ENCODE measurements at places on chromosomes 12 and 14. TPM values are rescaled to one million over a fixed set of nuclear protein-coding genes. Genes with fewer than 3 reads are reported as not detected.

CNTN1 gene
- 9.8 TPM for total RNA-seq

REP15 gene
- 3.1 TPM for total RNA-seq

KRT86 gene
- not detected for total RNA-seq

GLIPR1L1 gene
- not detected for total RNA-seq

ZFHX2 gene
- total RNA-seq: 6.3 TPM

All from upper lobe of left lung (tissue), 6 donors.